Dermis blood vessel endothelial cell (primary cell): ENCODE measurements at places on chromosomes 3 and 15. TPM values are rescaled to one million over a fixed set of nuclear protein-coding genes. Genes with fewer than 3 reads are reported as not detected.

- DNase-seq: no peak
Measured at GRCh38 chr15:74892313-74892712, 2.5 kb downstream of the MPI start.

DNA sequence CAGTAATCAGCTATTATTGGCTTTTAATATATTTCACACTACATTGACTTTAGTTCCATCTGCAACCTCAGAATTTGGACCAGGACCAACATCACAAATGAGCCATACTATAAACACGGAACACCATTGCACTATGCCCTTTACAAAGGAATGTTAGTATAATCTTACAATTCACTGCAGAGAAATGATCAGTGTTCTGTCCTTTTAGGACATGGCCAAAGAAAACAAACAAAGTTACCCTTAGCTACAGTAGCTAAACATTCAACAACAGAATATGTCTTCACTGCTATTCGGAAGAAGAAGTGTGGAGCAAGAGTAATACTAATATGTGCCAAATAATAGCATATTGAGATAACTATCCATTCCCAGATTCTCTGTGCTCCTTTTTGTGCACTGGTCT lies 90.4 kb downstream of the NAALADL2 start:
- peak; percentile 71 for DNase-seq

GRCh38 chr3:156834962-156835535 lies 8.9 kb downstream of the LEKR1 start:
- DNase-seq: no peak

The FETUB gene
- not detected in 2 replicates for total RNA-seq

The LRRN1 gene
- total RNA-seq: not detected in 2 replicates

The INTS14 gene
- 42.9 and 48.4 TPM in 2 replicates for total RNA-seq

DNA sequence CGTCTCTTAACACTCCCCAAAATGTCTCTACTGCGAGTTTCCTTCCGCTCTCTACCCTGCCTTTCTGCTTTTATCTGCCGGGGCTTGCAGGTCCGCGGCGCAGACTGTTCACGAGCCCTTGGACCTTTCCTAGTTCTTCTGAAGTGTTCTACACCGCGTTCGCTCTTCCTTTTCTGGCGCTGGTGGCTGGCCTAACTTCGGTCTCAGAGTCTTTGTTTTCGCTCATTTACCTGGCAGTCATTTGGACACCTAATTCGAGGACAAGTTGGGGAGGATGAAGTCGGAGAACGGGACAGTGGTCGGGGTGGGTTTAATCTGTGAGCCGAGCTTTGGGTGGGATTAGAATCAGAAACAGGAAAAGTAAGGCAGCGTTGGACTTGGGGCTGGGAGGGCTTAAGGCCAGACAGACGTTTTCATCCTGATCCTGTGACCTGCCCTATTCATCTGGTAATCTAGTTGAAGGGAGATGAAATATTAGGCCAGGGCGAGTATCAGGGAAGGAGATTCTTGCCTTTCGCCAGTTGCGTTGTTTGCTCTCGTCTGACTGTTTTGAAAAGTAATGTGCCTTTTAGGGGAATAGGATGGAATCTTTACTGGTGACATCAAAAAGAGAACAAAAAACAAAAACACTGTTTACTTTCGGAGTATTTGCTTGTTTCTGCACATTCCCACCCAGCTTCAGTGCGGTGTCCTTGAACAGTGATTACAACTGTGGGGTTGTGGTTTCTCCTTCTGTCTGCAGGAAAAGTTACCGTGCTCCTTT lies 1.8 kb downstream of the DIPK2A start:
- peak; percentile 72 for DNase-seq

The SIDT1 gene
- 0.09 TPM in 1 of 2 replicates, not detected in the other for total RNA-seq

DNA sequence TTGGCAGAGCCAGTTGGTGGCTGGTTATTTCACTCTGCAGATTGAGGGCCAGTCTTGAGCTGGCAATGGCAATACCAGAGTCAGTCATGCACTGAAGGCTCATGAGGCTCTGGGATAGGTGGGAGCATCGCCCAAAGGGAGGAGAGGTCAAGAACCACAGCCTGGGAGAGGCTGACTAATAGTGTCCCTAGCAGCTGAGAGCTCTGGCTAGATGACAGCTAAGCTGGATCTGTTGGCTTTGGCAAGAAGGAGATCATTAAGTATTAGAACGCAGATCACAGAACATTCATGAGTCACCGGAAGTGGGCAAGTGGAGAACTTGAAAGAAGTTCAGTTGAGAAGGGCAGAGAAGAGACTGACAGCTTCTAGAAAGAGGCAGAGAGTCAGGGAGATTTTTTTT lies 521.1 kb downstream of the NR2F2 start:
- peak; percentile 54 for DNase-seq

The GOLGA8S gene
- 0.05 TPM in 1 of 2 replicates, not detected in the other for total RNA-seq

GRCh38 chr3:169232863-169233262 lies 430.6 kb downstream of the MECOM start:
- peak; percentile 92 for DNase-seq

The WDR93 gene
- total RNA-seq: not detected in 2 replicates

GRCh38 chr15:66454143-66454542 lies 43.4 kb downstream of the SNAPC5 start:
- no peak for DNase-seq

The CCR8 gene
- total RNA-seq: not detected in 2 replicates

The CRBN gene
- total RNA-seq: 127 and 245 TPM in 2 replicates

DNA sequence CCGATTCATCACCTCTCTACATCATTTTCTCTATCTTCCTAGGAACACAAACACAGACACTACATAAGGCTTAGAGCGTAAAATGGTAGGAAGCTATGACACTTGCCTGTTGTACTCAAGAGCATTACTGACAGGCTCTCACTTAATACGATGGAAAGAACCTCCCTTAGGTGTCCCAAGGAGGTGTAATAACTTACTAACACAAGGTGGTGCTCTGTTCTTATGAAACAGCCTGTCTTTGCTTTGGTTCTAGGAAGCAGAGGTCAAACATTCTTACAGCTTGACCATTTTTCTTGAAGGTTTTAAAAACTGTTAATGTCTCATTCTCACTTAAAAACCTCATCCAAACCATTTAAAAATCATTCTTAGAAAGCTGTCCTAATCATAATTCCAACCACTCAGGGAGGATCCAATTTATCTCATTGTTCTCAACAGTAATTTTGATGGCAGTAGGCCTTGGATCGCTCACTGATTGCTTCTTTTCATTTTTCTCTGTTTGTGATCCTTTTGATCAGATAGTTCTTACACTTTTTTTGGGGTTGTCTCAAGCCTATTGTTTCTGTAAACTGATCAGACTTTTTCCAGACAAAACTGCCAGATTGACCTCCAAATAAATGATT lies 317.8 kb upstream of the AGTR1 start:
- peak; percentile 52 for DNase-seq

The SAMMSON gene
- total RNA-seq: not detected in 2 replicates

The MED12L gene
- total RNA-seq: under 0.01 and 0.05 TPM in 2 replicates

The FBXW12 gene
- total RNA-seq: not detected in 2 replicates

DNA sequence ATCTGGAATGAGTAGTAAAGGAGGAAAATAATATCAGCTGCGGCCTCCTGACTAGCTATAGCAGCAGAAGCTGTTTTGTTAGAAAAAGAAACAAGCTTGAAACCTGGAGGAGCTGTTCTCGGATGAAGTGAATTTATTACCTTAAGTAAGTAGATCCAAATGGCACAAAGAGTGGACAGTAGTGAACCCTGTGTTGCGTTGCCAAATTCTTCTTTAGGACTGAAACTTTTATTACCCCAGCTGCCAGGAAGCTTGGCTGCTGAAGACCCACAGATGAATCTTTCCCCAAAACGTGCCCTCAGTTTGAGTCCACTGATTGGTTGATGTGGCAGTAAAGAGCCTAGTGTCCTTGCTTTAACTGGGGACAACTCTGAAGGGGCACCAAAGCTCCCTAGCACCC lies 366.8 kb upstream of the GBE1 start:
- DNase-seq: no peak

DNA sequence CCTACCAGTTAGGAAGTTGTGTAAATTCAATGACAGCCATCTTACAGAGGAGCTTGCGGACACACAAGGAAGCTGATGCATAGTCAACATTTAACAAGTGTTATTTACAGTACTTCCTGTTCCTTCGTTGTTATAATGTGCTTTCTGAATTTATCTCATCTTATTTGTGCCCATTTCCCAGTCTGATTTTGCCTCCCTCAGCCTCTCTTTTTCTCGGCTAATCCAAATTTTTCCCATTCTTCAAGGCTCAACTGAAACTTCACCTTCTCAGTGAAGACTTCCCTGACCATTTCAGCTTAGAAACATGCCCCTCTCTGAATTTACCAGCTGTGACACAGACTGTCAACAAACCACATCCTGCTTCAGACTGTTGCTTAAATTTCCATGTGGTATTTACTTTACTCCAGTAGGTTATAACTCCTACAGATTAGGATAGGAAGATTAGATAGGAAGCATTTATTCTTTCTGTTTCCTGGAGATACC lies 55.7 kb upstream of the CP start:
- DNase-seq: peak; percentile 84

GRCh38 chr15:40310001-40310959 lies 2.5 kb upstream of the PLCB2 start:
- DNase-seq: peak; percentile 75

GRCh38 chr3:50226888-50227389 lies 9.1 kb upstream of the GNAI2 start:
- DNase-seq: peak; percentile 43

- DNase-seq: no peak
Measured at GRCh38 chr15:41561104-41561776, 2.2 kb downstream of the TYRO3 start.

The ARL14 gene
- not detected in 2 replicates for total RNA-seq

The RHOV gene
- 0.17 TPM in 1 of 2 replicates, not detected in the other for total RNA-seq

GRCh38 chr3:103295974-103296570 lies 861.3 kb downstream of the ZPLD1 start:
- no peak for DNase-seq

The RIOX2 gene
- 27.1 and 29.4 TPM in 2 replicates for total RNA-seq

DNA sequence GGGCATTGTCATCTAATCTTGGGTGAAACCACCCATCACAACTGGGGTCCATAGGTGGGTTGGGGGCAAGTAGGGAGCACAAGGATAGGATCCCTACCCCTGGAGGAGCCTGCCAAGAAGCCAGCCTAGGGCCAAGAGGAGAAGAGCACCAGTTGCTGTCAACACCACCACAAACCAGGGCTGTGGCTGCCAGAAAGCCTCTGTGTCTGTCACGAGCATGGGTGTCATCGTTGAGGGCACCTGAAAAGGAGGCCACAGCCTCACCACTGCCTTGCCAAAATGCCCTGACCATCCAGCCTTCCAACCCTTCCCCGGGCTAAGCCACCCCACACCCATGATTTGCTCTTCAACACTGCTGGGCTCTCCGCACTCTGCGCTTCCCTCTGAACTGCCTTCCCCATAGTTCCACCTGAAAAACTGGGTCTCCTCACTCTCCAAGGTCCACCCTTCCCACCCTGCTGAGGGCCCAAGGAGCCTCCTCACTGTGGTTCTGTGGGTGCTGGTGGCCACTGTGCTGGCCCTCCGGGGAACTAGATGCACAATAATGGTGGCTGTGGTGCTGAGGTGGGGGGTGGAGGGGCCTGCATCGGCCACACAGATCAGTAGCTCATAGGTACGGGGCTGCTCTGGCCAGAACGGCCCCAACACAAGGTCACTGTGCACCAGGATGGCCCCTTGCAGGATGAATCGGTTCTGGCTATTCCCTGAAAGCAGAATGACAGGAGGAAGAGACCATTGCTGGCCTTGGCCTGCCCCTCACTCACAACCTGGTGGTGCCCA lies 6.2 kb upstream of the IP6K1 start:
- no peak for DNase-seq

- DNase-seq: no peak
Measured at GRCh38 chr15:80214910-80215309, 37.1 kb downstream of the CTXND1 start.

DNA sequence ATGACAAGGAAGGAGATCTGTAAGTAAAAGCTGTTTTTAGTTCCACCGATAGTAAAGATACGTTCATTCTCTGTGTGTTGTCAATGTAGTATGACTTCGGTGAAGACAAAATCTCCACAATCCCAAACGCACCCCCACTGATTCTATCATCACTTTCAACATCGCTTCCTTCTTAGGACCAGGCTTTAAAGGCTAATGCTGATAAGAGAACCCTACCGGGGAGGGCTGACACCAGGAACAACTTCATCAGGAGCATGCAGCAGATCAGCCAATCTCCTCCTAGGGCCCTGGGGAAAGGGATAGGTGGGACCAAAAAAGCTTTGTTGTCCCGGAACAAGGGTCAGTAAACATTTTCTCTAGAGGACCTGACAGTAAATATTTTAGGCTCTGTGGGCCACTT lies 334.1 kb downstream of the VPS13C start:
- no peak for DNase-seq

- DNase-seq: no peak
Measured at GRCh38 chr15:68909601-68910100, 20.7 kb upstream of the SPESP1 start.

DNA sequence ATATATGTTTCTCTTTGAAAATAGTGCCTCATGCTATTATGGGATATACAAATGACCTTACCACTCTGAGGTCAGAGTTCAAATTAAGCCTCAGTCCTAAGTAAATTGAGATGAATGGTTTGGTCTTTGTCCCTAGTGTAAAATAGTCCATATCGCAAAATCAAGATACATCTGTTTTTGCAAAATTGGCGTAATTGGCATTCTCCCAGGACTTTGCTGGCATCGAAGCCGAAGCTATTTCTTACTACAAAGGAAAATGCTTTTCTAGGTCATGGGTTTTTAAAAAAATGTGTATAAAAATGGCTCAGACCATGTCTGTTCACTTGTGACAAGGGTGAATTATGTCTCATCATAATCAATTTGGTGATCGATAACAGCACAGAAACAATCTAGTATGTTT lies 25.9 kb downstream of the ROBO2 start:
- DNase-seq: no peak

The RBSN gene
- 25.4 and 28.2 TPM in 2 replicates for total RNA-seq

The TMEM62 gene
- 21.3 and 21.4 TPM in 2 replicates for total RNA-seq

DNA sequence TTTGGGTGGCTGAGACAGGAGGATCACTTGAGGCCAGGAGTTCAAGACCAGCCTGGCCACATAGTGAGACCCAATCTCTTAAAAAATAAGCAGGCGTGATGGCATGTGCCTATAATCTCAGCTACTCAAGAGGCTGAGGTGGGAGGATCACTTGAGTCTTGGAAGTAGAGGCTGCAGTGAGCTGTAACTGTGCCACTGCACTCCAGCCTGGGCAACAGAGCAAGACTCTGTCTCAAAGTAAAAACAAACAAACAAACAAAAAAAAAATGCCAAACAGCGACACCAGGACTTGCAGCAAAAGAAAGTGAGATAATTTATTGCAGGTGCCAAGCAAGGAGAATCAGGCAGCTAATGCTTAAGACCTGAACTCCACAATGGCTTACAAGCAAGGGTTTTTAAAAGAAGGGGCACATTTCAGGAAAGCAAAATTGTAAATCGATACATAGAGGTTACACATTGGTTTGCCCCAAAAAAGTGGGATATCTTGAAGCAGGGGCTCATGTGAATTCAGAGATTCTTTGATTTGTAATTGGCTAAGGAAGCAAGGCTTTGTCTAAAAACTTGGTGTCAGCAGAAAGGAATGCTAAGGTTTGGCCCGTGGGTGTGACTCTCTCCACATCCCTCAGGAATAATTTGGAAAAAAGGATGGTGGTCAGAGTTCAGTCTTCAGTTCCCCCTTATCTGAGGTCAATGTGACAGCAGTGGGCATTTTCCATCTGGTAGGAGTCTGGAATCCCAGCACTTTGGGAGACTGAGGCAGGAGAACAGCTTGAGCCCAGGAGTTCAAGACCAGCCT lies 5.2 kb upstream of the MPI start:
- no peak for DNase-seq
